ENCODE measurements at places on chromosomes 5 and 9.

DNA sequence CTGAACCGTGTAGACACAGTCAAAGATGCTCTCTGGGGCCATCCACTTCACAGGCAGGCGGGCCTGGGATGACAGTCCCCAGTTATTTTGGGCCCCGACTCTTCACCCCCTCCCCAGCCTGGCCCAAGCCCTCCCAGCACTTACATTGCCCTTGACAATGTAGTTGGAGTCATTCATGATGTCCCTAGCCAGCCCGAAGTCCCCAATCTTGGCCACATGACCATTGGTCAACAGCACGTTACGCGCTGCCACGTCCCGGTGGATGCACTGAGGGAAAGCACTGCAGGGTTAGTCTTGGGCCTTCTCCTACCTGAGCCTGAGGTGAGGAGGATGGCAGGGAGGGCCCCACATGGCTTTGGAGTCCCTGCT is 30.3 kb downstream of the CSF1R start:
- DNase-seq = no peak

- DNase-seq = peak; percentile 85
Observed at GRCh38 chr9:135536216-135536615, 9.7 kb upstream of the OBP2A start.

GRCh38 chr9:14987858-14988257 is 77.6 kb upstream of the FREM1 start:
- DNase-seq = no peak

- DNase-seq = no peak
Observed at GRCh38 chr9:135605238-135605781, 34.0 kb downstream of the GLT6D1 start.

- DNase-seq = no peak
Observed at GRCh38 chr5:2302169-2302568, 419.4 kb upstream of the IRX4 start.

Data from fibroblast of skin of back (primary cell).